ENCODE measurements at places on chromosomes 1 and 21. TPM values are rescaled to one million over a fixed set of nuclear protein-coding genes. Genes with fewer than 3 reads are reported as not detected.

Gene CCDC17
- 1.1 TPM for total RNA-seq

Gene FAAH
- total RNA-seq = 0.72 TPM

Gene RNU1-4
- under 0.01 TPM for total RNA-seq

Gene MARK1
- 0.43 TPM for total RNA-seq

Gene TNNI3K
- total RNA-seq = not detected

Gene LRRC3
- 0.29 TPM for total RNA-seq

Gene SPRR2E
- total RNA-seq = not detected

Measured in placental pericyte (primary cell).